ENCODE measurements at places on chromosomes 1 and 21.

- peak; percentile 29 for DNase-seq
These were observed 973 bp downstream of the SDF4 start for GRCh38 chr1:1230656-1231399.

DNA sequence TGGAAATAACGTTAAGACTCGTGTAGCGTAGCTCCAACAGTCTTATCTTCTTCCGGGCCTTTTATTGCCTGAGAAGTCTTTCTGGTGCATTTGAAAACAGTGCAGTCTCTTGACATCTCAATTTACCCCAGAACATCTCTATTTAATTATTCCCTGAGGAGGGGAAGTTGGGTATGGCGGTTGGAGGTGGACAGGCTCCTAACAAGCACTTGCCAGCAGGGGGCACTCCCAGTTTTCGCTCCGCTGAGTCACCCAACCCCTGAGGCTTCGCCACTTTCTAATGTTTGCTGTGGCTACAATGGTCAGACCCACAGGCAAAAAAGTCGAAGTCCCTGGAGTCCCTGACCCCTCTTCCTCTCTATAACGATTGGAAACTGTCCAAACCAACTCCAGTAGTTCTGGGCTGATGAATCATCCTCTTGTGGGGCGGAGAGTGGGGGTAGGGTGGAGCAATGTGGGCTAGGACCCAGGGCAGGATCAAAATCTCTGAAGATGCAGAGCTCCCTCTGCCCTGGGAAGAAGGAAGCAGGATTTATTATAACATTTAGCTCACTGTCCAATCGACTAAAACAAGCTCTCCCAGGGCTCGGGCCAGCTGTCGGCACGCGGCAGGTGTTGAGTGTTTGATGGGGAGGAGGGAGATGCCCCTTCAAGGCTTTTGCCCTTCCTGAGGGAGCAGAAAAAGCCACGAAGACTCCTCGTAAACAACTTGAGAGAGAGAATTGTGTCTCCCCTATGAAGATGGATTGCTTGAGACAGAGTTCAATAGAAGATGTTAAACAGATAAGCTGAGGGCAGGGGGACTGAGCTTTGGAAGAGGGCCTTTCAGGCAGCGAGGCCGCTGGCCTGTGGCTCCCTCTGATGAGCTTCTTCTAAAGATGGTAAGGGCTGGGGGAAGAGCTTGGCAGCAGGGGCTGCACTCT is 85.7 kb downstream of the BRINP2 start:
- peak; percentile 58 for DNase-seq

DNA sequence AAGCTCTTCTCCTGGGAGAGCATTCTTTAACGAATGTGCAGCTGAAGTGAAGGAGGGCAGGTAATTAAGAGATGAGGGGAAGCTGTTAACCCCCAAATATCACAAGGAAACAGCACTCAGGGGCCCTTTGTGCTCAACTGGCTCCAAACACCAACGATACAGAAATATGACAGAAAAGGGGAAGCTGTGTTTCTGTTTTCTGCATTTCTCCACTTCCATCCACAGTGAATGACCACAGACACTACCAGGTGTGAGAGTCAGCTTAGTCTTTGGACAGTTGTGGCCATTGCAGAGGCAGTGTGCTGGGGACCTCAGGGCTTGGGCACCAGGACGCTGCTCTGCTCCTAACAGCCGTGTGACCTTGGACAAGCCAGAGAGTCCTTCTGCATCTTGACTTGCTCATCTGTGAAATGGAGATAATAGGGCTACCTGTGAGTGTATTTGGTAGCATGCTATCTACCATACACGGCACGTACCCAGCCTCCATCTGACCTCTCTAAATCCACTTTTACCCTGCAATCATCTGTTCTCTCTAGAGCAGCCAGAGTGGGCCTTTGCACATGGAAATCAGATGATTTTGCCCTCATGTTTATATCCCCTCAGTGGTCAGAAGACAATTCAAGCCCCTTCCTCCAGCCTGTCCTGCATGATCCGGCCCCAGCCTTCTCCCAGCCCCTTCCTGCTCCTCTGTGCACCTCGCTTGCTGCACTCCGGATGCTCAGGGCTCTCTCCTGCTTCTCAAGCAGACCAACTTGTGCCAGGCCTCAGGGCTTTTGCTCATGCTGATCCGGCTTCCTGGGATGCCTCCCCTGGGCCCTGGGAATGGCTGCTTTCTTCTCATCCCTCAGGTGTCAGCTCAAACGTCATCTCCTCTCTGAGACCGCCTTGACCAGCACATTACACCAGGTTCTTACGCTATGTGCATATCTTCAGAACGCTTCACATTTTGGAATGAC is 4.7 kb upstream of the TINAGL1 start:
- DNase-seq: no peak

DNA sequence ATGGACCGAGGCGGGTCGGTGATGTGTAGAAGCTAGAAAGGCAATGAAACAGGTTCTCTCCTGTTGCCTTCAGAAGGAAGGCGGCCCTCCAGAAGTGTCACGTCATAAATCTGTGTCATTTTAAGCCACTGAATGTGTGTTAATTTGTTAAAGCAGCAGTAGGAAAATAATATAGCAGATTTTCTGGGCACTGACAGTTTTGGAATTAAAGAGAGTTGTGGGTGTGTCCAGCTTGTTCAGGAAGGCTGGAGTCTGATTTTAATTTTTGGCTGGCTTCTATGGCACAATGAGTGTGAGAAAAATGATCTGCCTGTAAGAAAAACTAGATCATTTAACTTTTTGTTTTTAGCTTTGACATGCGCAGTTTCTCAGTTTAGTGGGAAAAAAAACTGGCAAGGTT is 177.3 kb downstream of the EDEM3 start:
- DNase-seq: no peak

DNA sequence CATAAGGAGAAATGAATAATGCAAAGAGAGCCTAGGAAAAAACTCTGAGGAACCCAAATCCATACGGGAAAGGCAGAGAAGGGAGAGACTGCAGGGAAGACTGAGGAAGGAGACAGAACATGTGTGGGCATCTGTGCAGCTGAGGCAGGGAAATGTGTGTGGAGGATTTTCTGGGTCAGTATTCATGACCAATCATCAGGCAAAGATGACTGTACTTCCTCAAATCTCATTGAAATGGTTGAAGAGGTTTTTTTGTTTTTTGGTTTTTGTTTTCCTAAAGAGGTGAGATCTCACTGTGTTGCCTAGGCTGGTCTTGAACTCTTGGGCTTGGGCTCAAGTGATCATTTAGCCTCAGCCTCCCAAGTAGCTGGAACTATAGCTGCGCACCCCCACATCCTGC is 15.7 kb downstream of the DIP2A start:
- no peak for DNase-seq

DNA sequence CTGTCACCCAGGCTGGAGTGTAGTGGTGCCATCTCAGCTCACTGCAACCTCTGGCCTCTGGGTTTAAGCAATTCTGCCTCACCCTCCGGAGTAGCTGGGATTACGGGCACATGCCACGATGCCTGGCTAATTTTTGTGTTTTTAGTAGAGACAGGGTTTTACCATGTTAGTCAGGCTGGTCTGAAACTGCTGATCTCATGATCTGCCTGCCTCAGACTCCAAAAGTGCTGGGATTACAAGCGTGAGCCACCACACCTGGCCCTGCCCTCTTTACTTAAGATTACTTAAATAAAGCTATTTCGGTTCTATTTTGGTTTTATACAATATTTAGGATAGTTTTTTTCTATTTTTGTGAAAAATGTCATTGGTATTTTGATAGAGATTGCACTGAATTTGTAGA is 15.3 kb upstream of the KCTD3 start:
- no peak for DNase-seq

- DNase-seq: no peak
These were observed 407.9 kb upstream of the LYPLAL1 start for GRCh38 chr1:218765753-218766152.

- no peak for DNase-seq
These were observed 47.0 kb upstream of the PLA2G4A start for GRCh38 chr1:186781730-186782129.

DNA sequence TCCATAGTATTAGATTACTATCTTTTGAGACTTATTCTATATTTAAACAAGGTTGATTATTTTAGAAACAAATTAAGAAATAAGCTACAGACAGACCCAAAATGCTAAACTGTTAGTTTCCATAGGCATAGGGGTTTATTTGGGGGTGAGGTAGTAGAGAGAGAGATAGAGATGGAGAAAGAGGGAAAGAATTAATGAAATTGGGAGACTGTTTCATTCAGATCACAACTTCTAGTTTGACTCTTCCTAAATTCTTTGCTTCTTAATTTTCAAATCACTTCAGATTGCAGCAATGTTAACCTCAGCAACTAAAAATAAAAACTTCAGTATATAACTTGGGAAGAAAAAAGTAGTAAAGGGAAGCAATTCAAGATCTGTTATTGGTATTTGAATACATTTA is 3.4 kb downstream of the JUN start:
- DNase-seq: no peak

DNA sequence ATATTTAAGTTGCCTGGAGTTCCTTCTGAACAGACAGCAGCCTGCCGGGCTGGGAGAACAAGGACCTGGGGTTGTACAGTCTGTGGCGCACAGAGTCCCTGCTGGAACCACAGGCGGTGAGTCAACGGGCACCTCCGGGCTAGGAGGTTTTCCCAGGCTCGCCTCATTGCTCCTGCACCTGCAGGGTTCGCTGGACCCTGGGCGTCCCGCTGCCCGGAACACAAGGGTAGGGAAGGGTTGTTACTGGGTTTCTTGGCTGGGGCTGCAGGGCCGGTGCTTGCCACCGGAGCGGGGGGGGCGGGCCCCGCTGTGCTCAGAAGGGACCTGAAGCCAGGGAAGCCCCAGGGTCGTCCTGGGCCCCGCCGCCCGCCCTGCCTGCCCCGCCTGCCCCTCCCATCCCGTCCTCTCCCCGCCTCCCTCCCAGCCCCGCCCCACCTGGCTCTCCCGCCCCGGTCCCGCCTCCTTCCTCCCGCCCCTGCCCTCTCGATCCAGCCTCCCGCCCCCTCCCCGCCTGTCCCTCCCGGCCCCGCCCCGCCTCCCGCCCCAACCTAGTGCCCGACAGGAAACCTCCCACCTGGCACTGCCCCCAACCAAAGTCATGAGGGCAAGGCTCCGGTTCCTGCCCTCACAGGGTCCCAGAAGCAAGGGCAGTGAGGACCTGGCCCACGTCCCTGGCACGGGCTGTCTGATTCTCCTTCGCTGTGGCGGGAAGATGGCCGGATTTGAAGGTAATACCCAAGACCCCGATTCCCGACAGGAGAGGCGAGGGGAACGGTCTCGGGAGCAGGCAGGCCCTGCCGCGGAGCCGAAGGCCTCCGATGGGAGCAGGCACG is 6.8 kb downstream of the JMJD4 start:
- DNase-seq: peak; percentile 77

DNA sequence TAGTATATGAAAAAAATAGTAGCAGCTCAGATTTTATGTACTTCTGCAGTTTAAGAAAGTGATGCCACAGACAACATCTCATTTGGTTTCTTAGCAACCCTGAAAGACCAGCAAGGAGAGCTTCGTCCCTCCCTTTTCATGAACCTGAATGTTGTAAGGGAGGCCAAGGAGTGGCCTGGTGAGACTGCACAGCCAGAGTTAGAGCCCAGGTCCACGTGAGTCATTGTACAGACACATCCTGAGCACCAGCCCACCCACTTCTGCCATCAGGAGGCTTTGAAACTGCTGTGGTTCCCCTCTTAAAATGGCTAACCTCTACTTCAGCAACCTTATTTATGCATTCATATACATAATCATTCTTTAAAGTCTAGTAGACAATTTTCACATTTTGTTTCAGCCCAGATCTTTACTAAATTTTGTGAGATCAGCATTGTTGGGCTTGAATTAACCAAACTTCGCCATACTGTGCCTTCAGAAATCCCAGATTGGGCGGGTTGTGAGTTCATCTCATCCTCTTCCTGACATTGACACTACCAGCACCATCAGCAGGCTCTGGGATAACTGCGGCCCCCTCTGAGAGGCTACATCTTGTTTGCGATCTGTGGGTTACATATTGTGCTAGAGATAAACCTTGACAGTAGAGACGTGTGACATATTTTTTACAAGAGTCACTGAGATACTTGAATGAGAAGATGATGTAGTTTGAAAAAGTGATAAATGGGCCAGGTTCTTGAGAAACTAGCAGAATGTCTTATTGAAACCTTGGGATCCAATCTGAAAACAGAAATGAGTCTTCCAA is 106.7 kb downstream of the CAMTA1 start:
- no peak for DNase-seq

DNA sequence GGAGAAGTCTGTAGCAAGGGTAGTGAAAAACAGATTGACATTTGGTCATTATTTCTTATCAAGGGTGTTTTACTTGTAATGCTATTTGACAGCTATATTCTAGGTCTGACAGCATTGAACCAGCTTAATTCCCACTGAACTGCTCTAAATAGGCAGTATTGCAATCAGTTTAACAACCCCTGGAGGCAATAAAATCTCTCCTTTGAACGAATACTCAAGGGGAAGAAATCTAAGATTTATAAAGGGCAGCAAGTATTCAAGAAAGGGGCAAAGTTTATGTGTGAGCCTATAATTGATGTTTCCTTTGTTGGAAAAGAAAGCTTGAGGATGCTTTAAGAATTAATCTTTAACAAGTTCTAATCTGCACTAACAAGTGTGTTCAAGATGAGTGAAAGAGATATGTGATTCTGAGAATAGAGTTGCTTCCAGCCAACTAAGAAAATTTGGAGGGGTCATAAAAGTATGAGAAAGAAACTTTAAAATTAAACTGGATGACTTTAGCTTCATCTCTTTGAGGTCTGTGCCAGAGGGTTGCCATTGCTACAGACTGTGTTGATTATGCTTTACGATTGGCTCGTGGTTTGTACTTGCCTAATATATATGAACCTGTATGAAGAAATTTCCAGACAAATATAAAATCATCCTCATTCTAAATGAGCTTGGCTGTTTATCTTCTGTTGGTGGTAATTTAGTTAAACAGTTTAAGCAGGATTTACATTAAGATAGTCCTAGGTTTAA is 72.5 kb downstream of the ZNF326 start:
- DNase-seq: no peak

- no peak for DNase-seq
These were observed 88.9 kb downstream of the XPR1 start for GRCh38 chr1:180720753-180721152.

DNA sequence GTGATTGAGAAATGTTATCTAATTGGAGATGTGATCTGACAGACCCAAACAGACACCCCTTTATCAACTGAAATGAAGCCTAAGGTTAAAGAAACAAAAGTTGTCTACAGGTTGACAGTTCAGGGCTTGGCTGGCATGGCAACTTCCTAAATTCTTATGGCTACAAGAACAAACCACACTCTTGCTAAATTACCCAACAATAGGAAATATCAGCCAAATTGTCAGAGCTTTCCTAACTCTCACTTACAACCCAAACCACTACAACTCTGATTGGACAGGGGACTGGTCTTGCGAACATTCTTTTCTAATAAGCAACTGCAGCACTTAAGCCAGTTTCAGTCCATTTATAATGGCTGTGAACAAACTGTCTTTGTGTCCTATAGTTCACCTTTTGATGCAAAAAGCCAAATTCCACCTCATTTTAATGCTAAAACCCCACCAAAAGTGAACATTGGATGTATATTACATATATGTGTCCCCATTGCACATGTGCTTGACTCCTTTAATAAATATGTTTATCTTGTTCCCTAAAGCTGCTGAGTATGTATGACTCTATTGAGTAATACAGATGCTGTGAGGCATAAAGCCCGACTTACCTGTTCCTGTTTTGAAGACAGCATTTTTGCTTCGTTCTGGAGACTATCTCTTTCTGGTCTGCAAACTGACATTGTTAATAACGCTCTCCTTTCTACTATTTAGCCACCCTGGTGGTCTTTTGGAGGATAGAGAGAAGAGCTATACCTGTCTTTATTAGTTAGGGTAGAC is 101.3 kb upstream of the HMCN1 start:
- DNase-seq: no peak
